ENCODE measurements at places on chromosomes 11 and 22.

- no peak for DNase-seq
Measured at GRCh38 chr11:45593992-45594391, 71.4 kb downstream of the CHST1 start.

DNA sequence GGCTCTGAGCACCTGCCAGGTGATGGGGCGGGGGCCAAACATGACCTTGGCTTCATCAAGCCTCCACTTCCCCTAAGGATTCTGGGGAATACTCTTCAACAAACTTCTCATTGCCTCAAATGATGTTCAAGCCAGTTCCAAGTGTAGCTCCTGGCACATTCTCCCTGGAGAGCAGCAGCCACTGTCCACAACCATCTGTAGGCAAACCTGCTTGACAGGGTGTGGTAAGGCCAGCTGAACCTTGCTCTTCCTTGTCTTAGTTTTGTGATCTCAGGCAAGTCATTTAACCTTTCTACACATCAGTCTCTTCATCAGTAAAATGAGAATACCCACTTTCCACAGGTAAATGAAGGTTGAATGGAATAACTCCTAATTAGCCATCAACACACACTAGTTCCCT lies 323.3 kb downstream of the TENM4 start:
- DNase-seq: no peak

GRCh38 chr11:82682003-82682751 lies 51.5 kb downstream of the FAM181B start:
- no peak for DNase-seq

- no peak for DNase-seq
Measured at GRCh38 chr22:44538051-44538450, 40.0 kb upstream of the RTL6 start.

- DNase-seq: no peak
Measured at GRCh38 chr11:34824425-34824824, 91.8 kb downstream of the APIP start.

DNA sequence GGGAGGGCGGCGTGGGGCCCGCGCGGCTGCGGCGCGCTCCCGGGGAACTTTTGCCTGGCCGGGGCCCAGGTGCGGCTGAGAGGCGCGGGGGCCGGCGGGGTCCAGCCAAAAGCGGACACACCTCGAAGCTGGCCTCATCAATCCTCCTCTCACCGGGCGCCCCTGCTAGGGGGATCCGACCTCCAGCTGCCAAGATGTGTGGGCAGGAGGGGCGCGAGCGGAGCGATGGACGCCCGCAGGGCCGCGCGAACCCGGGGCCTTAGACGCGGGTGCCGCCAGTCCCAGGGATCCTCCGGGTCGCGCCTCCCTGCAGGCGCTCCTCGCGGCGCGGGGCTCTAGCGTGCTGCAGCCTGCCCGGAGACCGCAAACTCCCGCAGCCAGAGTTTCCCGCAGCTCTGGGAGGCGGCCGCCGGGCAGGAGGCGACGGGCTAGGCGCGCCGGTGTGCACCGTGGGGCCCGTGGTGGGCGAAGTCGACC lies 785 bp downstream of the IGSF9B start:
- DNase-seq: no peak

- DNase-seq: no peak
Measured at GRCh38 chr11:132119573-132119972, 749.2 kb downstream of the NTM start.

DNA sequence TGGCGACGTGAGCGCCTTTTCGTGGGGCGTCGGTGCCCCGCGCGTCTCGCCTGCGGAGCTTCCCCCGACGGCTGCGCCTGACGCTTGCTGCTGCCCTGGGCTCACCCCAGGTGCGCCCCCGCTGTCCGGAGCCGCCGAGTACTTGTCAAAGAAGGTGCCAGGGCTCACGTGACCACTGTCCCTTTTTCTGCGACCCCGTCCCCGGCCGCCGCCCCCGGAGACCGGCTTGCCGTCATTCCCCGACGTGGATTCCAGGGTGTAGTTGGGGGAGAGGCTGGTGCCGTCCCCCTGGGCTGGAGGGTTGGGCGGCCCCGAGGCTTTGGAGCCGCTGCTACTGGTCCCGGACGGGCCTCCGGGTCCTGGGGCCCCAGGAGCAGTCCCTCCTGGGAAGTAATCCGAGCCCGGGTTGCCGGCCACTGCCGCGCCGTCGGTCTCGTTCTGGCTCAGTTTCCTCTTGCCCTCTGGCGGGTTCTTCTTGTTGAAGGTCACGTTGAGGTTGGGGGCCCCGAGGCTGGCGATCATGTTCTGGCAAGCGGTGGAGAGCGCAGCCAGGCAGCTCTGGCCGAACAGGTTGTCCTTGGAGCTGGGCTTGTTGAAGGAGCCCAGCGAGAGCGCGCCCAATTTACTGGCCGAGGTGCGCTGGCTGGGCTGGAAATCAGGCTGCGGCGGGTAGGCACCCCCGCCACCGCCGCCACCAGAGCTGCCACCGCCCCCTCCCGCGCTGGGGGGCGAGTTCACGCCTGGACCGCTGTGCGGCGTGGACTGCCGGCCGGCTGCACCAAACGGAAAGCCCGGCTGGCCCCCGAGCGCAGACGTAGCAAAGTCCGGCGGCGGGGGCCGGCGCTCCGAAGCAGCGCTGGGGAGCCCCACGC lies 3.8 kb downstream of the MN1 start:
- DNase-seq: no peak

GRCh38 chr11:12213883-12214282 lies 103.5 kb downstream of the MICAL2 start:
- DNase-seq: no peak

DNA sequence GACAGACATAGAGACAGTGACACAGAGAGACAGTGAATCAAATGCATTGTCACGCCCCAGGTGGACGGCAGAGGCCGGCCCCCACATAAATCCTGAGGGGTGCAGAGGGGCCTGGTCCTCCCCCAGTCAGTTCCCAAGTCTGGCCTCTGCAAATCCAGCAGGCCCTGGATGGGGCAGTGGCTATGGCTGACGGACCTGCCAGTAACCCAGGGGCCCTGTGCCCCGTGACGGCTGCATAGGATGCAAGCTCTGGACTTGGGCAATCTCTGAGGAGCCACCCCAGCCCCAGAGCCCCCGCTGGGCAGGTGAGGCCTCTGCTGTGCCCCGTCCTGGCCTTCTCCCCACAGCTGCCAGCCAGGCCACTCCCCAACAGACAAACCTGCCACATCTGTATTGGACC lies 204.5 kb downstream of the BRD1 start:
- DNase-seq: no peak

- no peak for DNase-seq
Measured at GRCh38 chr22:37496651-37497050, 10.5 kb upstream of the MFNG start.

GRCh38 chr11:16783321-16783801 lies 44.9 kb downstream of the C11orf58 start:
- DNase-seq: no peak

GRCh38 chr11:96215110-96215782 lies 127.7 kb downstream of the MAML2 start:
- no peak for DNase-seq

- no peak for DNase-seq
Measured at GRCh38 chr11:112540261-112540660, 279.6 kb upstream of the PLET1 start.

DNA sequence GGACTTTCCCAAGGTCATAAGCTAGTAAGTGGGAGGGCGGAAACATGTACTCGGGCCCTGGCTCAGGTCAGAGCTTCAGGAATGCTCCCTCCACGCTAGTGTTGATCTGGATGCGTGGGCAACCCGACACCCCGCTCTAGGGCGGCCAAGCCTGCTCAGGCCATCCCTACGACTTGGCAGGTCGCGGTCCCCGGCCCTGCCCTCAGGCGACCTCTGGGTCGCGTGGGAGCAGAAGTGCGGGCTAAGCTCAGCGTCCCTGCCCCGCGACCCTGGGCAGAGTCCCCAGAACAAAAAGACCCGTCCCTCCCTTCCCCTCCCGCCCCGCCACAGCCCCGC lies 781 bp upstream of the TEF start:
- no peak for DNase-seq

- DNase-seq: no peak
Measured at GRCh38 chr11:74756571-74756970, 7.9 kb downstream of the RNF169 start.
